ENCODE measurements at places on chromosomes 3 and 15.

GRCh38 chr3:76372497-76372896 is 587.1 kb upstream of the ZNF717 start:
- DNase-seq = no peak

- no peak for DNase-seq
These were observed 26.9 kb upstream of the TJP1 start for GRCh38 chr15:29849218-29849617.

DNA sequence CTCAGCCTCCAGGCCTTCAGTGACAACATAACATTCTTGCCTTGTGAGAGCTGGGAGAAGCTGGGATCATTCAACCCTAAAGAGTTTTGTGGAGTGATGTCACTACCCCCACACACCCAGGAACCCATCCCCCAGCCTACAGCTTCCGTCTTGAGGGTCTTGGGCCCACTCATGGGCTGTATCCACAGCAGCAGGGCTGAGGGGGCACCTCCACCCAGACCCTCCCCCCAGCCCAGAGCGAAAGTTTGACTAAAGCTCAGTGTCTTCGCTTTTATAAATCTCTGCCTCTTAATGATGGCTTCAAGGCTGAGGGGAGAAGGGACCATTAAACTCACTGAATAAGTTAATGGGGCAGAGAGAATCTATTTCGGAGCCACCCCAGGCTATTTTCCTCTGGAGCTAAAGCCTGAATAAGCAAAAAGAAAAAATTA is 23.8 kb downstream of the NTRK3 start:
- no peak for DNase-seq

DNA sequence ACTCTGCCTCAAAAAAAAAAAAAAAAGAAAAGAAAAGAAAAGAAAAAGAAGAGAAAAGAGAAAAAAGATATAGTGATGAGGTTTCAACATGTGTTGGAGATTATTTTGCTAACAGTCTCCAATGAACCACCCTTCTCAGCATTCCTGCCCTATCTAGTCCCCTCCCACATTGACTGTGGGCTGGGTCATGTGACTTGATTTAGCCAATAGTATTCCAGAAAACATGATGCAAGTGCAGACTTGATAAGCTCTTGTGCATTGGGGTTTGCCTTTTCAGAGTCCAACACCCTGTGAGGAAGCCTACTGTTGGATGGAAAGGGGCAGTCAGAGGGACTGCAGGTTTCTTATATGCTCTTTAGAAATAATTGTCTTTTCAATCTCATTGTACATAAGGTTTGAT is 37.8 kb upstream of the MED12L start:
- no peak for DNase-seq

DNA sequence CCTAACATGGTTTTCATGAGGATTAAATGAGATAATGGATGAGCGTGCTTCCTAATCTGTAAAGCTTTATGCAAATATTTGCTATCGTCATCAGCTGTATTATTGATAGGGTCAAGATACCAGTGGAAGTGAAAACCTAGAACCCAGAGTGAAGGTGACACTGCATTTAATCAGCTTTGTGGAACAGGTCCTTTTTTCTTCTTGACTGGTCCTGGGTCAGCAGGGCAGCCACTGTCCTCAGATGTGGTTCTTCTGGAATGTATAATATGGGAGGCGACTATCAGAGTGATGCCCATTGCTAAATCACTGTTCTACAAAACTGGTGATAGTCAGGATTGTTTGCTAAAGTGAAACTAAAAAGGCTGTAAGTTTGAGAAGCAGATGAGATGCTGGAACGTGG is 41.4 kb downstream of the SORD start:
- no peak for DNase-seq

DNA sequence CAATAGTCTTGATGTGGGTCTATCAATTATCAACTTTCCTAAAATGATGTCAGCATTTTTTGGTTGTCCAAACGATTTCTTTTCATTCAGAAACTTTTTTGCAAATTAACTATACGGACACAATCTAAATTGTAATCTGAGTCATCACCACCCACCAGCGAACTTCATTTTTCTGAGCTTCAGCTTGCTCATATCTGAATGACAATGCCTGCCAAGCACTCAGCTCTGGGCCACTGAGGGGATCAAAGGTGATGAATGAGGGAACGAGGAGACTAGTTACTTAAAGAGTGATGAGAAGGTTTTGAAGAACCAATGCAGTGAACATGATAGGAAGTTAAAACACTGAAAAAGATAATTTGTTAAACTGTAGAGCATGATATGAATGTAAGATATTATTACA is 14.9 kb upstream of the TBC1D23 start:
- DNase-seq = no peak

All from NCI-H524 (cell line).